Body of pancreas (tissue), 4 donors: ENCODE measurements at places on chromosomes 2 and 18. TPM values are rescaled to one million over a fixed set of nuclear protein-coding genes. Genes with fewer than 3 reads are reported as not detected.

- peaks cover 43% of the 10 kb centered on the region for H3K4me1 ChIP-seq
- peak; percentile 54 for DNase-seq
- H3K27me3 ChIP-seq: no peaks in the 10 kb centered on the region
Measured at GRCh38 chr18:49560624-49561288, 1.1 kb upstream of the LIPG start.

The ADD2 gene
- total RNA-seq: 2.3 TPM

DNA sequence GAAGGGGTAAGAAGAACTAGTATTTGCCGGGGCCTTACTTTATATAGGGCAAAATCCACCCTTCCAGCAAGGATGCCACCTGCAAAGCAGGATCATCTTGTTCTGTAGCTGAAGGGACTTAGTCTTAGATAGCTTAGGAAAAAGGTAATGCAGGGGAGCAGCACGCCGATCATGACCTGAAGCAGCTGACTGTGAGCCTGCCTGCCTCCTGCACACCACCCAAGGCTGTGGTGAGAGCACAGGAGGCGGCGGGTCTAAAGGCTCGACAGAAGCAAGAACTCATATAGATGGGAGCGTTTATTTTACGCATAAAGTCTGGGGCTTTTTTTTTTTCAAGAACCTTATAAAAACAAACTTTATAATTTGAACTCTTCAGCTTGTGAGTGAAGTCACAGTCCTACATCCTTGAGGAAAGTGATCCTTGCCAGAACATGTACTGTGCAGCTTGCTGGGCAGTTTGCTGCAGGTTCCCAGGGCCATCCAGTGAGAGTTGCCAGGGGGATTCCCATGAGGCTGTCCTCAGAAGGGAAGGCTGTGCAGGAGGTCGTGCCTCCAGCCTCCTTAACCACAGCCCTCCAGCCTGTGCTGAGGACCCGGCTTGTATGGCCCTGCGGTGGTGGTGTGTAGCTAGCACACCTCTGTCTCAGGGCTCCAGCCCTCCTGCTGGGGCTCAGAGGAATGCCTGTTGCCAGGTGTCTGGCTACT, 92.1 kb downstream of the RNF144A start:
- no peak overlapping the region for H3K4me3 ChIP-seq
- no peak for DNase-seq
- H3K4me1 ChIP-seq: peaks cover 52% of the 10 kb centered on the region
- H3K27me3 ChIP-seq: no peaks in the 10 kb centered on the region

DNA sequence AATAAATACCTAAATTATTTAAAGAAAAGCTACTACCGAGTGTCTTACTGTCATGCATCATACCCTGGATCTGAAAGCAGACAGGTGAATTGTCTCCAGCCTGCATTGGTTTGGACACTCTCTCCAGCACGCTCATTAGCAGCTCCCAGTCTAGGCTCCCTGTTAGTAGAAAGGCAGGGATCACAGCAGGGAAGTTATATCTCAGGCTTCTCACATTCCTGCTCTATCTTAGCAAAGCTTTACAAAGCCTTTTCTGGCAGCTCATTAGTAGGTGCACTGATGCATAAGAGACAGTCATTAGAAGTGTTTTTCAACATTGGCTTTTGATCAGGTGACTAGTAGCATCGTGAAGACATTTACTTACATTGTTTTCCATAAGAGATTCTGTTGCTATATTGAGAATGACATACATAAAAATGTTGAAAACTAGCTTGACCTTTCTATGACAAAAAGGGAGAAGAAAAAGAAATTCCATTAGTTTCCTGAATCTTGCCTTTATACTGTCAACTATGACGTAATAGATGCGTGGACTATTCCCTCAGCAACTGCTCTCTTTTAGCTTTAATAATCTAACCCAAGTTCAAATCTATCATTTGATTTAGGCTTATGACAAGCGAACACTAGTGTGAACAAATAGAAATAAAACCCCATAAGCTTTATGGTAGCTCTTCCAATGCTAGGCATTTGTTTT, 408.7 kb upstream of the KCNH7 start:
- H3K4me3 ChIP-seq: no peak overlapping the region
- no peaks in the 10 kb centered on the region for H3K4me1 ChIP-seq
- H3K36me3 ChIP-seq: no peaks in the 10 kb centered on the region
- no peak for DNase-seq
- H3K27ac ChIP-seq: no peak overlapping the region
- no peaks in the 10 kb centered on the region for H3K27me3 ChIP-seq

The NEU2 gene
- total RNA-seq: not detected

- H3K27me3 ChIP-seq: no peaks in the 10 kb centered on the region
- no peaks in the 10 kb centered on the region for H3K36me3 ChIP-seq
- H3K4me1 ChIP-seq: peaks cover 17% of the 10 kb centered on the region
- H3K4me3 ChIP-seq: no peak overlapping the region
- H3K27ac ChIP-seq: no peak overlapping the region
- no peak for DNase-seq
Measured at GRCh38 chr2:85702172-85702571, 8.0 kb downstream of the GNLY start.

GRCh38 chr18:9712611-9713010, 4.5 kb downstream of the RAB31 start:
- H3K27me3 ChIP-seq: no peaks in the 10 kb centered on the region
- DNase-seq: no peak
- no peak overlapping the region for H3K27ac ChIP-seq
- H3K4me3 ChIP-seq: no peak overlapping the region

DNA sequence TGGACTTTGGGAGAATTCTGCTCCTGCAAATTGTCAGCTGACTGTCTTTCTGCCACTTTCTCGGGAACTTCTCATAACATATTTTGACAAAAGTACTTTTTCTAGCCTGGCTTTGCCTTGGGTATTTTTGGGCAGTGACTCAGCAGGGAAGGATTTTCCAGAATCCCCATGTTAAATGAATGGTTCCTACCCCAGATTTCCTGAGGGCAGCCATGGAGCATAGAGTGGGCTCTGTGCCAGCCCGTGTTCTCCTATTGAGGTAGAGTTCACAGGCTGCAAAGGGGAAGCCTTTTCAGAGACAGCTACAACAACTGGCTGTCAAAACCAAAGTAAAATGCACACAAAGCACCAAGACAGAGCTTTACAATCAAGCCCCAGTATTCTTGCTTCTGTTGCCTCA, 59.8 kb downstream of the BMP10 start:
- H3K27ac ChIP-seq: no peak overlapping the region
- DNase-seq: no peak
- no peaks in the 10 kb centered on the region for H3K36me3 ChIP-seq
- no peaks in the 10 kb centered on the region for H3K27me3 ChIP-seq
- no peak overlapping the region for H3K4me3 ChIP-seq

The ELP2 gene
- 56.8 TPM for total RNA-seq

- no peaks in the 10 kb centered on the region for H3K4me1 ChIP-seq
- H3K27ac ChIP-seq: no peak overlapping the region
- DNase-seq: no peak
- no peak overlapping the region for H3K4me3 ChIP-seq
- H3K27me3 ChIP-seq: no peaks in the 10 kb centered on the region
- H3K36me3 ChIP-seq: no peaks in the 10 kb centered on the region
Measured at GRCh38 chr2:203857656-203858055, 9.9 kb upstream of the CTLA4 start.

GRCh38 chr18:23154030-23154429, 18.7 kb downstream of the CABLES1 start:
- peaks cover under 1% of the 10 kb centered on the region for H3K4me1 ChIP-seq
- H3K4me3 ChIP-seq: no peak overlapping the region
- H3K36me3 ChIP-seq: no peaks in the 10 kb centered on the region
- H3K27ac ChIP-seq: no peak overlapping the region
- no peak for DNase-seq

GRCh38 chr2:120398051-120398995, 52.4 kb downstream of the INHBB start:
- no peaks in the 10 kb centered on the region for H3K36me3 ChIP-seq
- no peaks in the 10 kb centered on the region for H3K27me3 ChIP-seq
- no peaks in the 10 kb centered on the region for H3K4me1 ChIP-seq
- H3K4me3 ChIP-seq: no peak overlapping the region
- no peak overlapping the region for H3K27ac ChIP-seq

GRCh38 chr2:169705927-169706326, 11.7 kb downstream of the PHOSPHO2 start:
- no peak overlapping the region for H3K27ac ChIP-seq
- H3K4me1 ChIP-seq: peaks cover 6% of the 10 kb centered on the region
- no peak for DNase-seq
- no peaks in the 10 kb centered on the region for H3K27me3 ChIP-seq
- H3K36me3 ChIP-seq: no peaks in the 10 kb centered on the region
- no peak overlapping the region for H3K4me3 ChIP-seq

DNA sequence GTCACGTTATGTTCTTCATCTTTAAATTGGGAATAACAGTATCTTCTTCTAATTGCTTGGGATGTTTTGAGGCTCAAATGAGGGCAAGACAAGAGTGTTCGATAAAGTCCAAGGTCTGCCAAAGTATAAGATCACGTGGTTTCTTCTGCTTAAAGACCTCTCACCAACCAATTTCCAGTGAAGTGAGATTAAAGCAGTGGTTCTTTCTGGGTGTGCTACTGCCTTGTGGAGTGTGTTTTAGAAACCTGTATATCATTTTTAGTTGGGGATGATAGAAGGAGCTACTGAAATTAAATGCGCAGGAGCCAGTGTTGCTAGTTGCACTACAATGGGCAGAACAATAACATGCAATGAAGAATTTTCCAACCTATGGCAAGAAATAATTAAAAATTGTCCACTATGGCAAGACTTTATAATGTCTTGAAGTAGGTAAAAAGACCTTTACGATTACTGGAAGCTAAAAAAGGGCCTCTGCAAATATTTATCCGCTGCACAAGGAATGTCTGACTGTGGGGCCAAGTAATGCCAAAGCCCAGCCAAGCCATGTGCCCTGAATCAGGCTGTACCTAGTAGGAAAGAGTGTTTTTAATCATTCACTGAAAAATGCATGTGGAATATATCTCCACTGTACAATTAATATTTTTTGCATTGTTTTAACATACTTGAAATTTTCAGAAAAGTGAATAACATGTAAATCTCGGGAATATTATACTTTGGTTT, 244.5 kb upstream of the REG3G start:
- H3K36me3 ChIP-seq: no peaks in the 10 kb centered on the region
- no peak overlapping the region for H3K4me3 ChIP-seq
- no peak for DNase-seq
- H3K27ac ChIP-seq: no peak overlapping the region

- no peak for DNase-seq
- H3K27ac ChIP-seq: peak overlapping the region; percentile 50
- H3K36me3 ChIP-seq: no peaks in the 10 kb centered on the region
- H3K4me3 ChIP-seq: no peak overlapping the region
Measured at GRCh38 chr2:172440795-172441194, 13.4 kb downstream of the ITGA6 start.

The ASPRV1 gene
- total RNA-seq: 0.33 TPM
